A549 treated with GW870086 at 1 μM for 4 hours (cell line): ENCODE measurements at places on chromosomes 7 and 10. TPM values are rescaled to one million over a fixed set of nuclear protein-coding genes. Genes with fewer than 3 reads are reported as not detected.

The PLCE1 gene
- 4.8 to 6.8 TPM (median 6.4 TPM) in 5 replicates for total RNA-seq

The DYDC2 gene
- 0.13 to 0.17 TPM in 2 of 5 replicates, not detected in the others for total RNA-seq

The STK32C gene
- total RNA-seq = 35.9 to 48.8 TPM (median 46.9 TPM) in 5 replicates

The ANXA8 gene
- total RNA-seq = 30.3 to 42.6 TPM (median 35.9 TPM) in 5 replicates

The MOGAT3 gene
- total RNA-seq = not detected in 5 replicates

The GPR141 gene
- not detected in 5 replicates for total RNA-seq

The GRID1 gene
- 0.17 to 0.32 TPM (median 0.29 TPM) in 5 replicates for total RNA-seq

The CYP2E1 gene
- total RNA-seq = 0.16 to 0.32 TPM (median 0.28 TPM) in 4 of 5 replicates, not detected in the other

The TMEM254 gene
- total RNA-seq = 17.2 to 22.3 TPM (median 17.9 TPM) in 5 replicates
